GM19239 (cell line): ENCODE measurements at places on chromosomes 16 and 17.

- no peak for DNase-seq
Observed at GRCh38 chr17:19753051-19753509, 5.0 kb upstream of the ALDH3A1 start.

DNA sequence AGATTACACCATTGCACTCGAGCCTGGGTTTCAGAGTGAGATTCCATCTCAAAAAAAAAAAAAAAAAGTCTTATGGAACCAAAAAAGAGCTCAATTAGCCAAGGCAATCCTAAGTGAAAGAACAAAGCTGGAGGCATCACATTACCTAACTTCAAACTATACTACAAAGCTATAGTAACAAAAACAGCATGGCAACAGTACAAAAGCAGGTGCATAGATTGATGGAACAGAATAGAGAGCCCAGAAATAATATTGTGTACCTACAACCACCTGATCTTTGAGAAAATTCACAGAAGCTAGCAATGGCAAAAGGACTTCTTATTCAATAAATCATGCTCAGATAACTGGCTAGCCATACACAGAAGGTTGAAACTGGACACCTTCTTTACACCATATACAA, 24.7 kb upstream of the CCL2 start:
- no peak for DNase-seq

DNA sequence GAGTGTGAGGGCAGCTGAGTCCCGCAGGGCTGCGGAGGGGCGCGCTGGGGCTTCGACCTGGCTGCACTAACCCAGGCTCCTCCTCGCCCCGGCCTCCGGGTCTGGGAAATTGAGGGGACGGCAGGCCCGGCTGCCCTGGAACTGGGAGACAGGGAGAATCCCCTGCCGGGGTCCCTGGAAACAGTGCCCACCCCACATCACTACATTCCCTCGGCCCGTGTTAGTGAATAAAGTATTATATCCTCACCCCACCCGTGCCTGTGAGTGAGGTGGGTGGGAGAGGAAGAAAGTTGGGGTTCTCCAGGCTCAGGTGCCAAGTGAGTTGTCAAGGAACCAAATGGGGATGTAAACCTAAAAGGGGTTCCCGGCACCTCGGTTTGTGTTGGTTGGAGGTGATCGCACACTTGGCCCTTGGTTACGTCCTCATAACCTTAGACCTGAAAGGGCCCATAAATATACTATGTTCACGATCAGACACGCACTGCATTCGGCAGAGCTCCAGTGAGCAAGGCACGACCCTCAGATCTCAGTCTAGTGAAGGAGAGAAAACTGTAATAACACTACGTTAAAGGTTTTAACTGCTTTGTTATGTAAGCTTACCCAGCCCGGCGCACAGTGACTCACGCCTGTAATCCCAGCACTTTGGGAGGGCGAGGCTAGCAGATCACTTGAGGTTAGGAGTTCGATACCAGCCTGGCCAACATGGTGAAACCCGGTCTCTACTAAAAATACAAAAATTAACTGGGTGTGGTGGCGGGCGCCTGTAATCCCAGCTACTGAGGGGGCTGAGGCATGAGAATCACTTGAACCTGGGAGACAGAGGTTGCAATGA, 11.2 kb downstream of the ZNF771 start:
- no peak for DNase-seq

DNA sequence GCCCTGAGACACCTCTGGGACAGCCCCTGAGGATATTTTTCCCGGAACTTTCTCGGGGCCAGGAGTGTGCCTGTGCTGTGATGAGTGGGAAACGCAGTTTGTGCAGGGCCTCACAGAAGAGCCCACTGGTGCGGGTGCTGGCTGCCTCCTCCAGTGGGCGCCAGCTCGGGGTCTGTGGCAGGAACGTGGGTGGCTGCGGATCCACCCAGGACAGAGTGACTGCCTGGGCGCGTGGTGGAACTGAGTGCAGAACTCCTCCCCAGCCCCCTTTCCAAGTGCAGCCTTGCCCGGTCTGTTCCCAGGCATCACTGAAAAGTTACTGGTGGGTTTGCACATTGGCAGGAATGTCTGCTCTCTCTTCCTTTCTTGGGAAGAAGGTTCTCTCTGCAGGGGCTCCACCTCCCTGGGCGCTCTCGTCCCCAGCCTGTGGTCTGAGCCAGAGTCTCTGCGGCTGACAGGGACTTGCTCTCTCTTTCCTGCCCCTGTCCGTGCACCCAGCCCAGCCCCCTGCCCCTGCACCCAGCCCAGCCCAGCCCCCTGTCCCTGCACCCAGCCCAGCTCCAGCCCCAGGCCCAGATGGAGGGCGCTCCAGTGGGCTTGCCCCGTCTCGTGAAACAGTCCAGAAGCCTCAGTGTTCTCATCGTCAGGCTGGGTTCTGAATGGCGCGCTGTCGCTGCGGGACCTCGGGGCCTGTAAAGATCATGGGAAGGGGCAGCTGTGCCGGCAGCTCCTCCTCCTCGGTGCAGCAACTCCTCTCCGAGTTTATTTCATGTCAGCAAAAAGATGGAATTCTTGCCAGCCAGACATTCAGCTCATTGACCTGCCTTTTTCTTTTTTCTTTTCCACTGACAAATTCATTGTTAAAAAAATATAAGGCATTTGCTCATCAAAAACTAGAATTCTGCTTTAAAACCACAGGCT, 117.5 kb downstream of the BANP start:
- no peak for DNase-seq

- DNase-seq, result no peak
Observed at GRCh38 chr17:14605267-14605599, 304.4 kb downstream of the HS3ST3B1 start.

DNA sequence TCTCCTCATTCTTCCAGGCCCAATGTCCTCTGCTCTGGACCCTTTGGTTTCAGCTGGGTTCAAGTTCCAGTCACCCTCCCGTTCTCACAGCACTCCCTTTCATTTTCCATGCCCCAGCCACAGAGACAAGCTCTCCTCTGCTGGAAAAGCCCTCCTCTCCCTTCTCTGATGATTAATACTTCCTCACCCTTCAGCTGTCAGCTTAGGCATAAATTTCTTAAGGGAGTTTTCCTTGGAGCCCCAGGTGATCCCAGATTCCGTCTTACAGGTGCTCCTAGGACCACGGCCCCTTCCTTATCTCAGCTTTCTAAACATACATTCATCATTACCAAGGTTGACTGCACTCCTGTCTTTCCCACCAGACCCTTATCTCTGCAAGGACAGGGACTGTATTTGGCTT, 10.4 kb downstream of the CHAD start:
- DNase-seq, result no peak

DNA sequence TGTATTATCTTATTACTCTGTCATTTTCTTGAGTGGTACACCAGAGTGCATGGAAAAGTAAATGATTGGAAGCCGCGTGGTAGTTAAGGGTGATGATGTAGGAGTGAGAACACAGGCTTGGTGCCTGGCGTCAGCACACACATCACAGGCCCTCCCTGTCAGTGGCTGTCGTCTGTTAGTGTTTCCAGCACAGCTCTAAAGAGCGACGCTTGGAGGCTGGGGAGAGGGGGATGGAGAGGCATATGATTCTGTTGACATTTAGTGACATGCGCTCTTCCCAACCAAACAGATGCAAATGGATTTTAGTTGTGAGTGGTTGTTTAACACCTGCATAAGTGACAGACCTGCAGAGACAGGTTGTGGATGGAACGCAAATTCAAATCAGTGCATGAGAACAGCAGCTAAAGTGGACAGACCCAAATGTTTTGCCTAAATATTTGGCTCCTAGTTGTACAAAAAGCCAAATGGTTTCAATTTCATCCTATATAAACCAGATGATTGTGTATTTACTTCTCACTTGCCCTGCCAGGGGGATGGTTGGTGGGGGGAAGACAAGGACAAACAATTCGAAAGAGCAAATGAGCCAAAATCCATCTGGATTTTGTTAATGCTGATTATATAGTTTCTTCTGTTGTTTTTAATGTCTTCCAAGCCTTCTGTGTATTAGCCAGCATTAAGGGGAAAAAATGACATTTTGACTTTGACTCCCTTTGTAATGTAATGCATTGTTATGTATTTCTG, 222.3 kb downstream of the WWOX start:
- DNase-seq, result no peak

GRCh38 chr16:79811541-79811940, 211.0 kb upstream of the MAF start:
- DNase-seq, result no peak

- DNase-seq, result no peak
Observed at GRCh38 chr16:21169249-21169981, 10.9 kb downstream of the LDAF1 start.

DNA sequence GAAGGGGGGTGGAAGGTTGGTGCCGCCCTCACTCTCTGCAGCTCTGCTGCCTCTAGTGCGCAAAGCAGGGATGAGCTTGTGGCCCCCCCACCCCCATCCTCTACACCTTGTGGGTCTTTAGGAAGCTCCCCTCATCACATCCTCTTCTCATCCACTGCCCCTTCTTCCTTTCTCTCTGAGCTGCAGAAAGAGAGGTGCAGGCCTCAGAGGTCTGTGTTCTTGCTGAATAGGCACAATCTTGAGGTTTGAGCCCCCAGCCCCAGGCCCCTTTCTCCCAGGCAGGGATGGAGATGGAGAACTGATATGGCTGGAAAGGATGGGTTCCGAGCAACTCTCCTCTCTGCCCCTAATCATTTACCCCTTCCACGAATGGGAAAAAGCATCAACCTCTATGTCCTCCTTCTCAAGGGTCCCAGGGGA, 2.6 kb downstream of the CACNA1G start:
- no peak for DNase-seq
